ENCODE measurements at places on chromosomes 5 and 9. TPM values are rescaled to one million over a fixed set of nuclear protein-coding genes. Genes with fewer than 3 reads are reported as not detected.

The SPINK13 gene
- total RNA-seq = not detected

The PCDHA1 gene
- total RNA-seq = not detected

The KIF20A gene
- 2.5 TPM for total RNA-seq

The PPIC gene
- total RNA-seq = 21.6 TPM

The FGFR4 gene
- total RNA-seq = 12.0 TPM
